NCI-H1048 (cell line): ENCODE measurements at places on chromosomes 11 and 22.
A peak's percentile ranks its signal among the peaks of the same experiment; 100 is the strongest.

DNA sequence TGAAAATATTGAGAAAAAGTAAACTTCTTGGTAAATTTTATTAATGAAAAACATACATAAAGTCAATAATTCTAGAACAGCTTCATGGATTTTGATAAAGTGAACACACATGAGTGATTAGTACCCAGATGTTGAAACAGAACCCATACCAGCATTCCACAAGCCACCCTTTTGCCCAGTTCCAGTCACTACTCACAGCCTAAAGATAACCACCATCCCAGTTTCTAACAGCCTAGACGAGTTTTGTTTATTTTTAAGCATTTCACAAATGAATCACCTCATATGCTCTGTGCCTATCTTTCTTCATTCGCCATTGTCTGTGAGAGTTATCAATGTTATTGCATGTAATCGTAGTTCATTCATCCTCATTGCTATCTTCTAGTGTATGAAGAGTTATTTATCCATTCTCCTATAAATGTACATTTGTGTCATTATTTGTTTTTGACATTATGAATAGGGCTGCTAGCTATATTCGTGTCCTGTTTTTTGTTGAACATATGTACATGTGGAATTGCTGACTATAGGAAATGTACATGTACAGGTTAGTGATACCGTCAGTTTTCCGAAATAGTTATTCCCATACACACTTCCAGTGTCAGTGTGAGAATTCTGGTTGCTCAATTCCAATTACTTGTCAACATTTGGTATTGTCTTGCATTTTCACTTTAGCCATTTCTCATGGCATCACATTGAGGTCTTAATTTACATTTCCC, 44.5 kb upstream of the TEAD1 start:
- DNase-seq: no peak

- DNase-seq: no peak
Measured at GRCh38 chr11:1867381-1867780, 14.5 kb downstream of the LSP1 start.

- DNase-seq: no peak
Measured at GRCh38 chr11:98053851-98054250, 966.9 kb upstream of the CNTN5 start.

DNA sequence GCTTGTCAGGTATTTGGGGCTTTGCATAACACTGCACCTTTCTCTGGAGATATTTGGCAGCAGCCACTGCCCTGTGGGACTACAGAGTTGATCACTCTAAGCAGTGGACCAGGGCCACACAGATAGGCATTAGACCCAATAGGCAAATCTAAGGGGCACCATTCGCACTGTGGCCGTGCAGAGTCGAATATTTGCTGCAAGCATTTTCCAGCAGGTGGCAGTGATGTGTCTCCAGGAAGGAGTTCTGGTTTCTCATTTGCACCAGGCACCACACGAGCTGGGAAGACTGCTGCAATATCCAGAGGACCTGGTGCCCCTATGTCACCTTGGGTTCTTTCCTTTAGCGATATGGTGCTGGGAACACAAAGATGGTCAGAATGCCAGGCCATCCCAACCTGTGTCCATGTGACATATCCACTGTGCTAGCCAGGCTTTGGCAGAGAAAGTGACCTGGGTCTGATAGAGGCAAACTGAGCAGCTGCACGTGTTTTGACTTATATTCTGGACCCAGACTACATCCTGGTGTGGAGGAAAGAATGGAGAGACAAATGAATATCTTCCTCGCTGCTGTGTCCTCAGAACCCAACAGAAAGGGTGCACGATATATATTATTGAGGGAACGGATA, 318.7 kb downstream of the BUD13 start:
- DNase-seq: peak; percentile 12

GRCh38 chr22:46620588-46621242, 529 bp downstream of the GRAMD4 start:
- DNase-seq: no peak

- DNase-seq: peak; percentile 25
Measured at GRCh38 chr22:37802310-37803194, 5.2 kb upstream of the GCAT start.

DNA sequence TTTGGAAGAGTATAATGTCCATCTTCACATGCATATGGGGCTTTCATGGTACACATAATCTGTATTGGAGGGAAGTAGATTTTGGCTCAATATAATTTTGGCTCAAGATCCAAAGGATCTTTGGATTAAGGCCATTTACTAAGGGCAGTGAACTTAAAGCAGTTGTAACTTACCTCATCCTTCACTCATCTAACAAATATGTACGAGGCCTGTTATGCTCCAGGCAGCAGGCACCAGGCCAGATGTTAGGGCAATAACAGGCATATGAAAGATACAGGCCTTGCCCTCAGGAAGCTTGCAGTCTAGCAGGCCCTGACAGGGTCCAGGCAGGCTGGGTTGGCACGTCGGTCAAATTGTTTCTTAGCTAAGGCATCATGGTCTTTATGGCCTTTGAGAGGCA, 44.6 kb downstream of the LIF start:
- DNase-seq: no peak

DNA sequence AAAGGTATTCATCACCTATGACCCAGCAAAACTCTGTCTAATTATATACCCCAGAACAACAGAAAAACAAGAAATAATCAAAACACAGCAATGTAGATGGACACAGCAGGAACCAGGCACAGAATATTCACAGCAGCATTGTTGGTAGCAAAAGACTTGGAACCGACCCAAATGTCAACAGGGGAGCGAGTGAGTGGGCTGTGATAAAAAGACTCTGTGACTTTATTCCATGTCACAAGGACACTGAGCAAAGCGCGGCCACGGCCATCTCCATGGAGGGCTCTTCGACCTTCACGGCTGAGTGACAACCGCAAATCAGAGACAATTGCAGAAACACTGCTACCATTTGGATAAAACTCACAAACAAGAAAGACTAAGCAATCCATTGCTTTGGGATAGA, 1373.1 kb downstream of the TBC1D22A start:
- no peak for DNase-seq

GRCh38 chr11:16881074-16881709, 133.0 kb downstream of the PLEKHA7 start:
- DNase-seq: no peak

DNA sequence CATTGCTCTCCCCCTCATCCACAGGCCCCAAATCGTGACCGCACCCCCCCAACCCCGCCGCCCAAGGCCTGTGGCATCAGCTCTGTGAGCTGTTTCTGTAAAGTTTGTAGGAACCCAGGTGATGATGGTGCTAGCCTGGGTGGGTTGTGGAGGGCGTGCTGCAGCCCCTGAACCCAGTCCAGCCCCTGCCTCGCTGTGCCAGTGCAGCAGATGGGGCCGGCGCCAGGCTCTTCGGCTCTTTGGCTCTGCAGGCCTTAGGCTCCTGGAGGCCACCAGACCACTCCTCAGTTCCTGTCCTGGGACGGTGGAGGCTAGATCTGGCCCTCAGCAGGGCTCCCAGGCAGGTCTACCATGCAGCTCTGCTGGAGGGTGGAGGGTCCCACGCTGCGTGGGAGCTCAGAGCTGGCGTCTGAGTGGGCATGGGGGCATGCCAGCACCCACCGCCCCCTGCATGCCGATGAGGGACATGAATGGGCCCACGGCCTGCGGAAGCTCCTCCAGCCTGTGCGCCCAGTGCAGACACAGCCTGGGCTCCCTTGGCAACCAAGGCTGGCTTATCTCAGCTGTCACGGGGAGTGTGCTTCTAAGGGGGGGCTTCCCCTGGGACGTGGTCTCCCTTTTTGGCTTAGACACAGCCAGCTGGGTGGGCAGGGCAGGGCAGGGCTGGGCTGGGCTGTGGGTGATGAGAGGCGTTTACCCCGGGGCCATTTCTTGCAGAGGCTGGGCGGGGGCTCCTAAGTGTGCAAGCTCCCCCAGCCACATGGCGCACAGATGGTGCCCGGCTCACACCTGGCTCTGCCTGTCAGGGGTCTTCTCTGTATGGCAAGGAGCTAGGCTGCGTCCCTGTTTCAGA, 1187.6 kb downstream of the BRD1 start:
- DNase-seq: no peak

DNA sequence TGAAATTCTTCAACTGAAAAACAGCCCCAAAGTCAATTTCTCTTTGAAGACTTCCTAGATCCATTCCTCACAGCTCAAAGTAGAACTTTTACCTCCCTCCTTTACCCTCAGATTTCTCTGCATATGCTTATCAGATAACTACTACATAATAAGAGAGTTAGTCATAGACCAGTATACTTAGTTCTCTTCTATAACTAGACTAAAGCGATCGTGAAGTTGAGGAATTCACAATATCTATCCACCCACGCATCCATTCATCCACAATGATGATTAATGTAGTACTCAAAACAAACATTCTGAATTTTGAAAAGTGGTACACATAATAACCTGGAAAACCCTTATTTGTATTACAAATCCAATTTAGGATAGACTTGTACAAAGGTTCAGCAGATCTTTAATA, 800.9 kb upstream of the TENM4 start:
- no peak for DNase-seq

- DNase-seq: no peak
Measured at GRCh38 chr11:1879941-1880720, 11.6 kb downstream of the PRR33 start.

GRCh38 chr22:31882971-31883370, 61.4 kb upstream of the YWHAH start:
- no peak for DNase-seq

DNA sequence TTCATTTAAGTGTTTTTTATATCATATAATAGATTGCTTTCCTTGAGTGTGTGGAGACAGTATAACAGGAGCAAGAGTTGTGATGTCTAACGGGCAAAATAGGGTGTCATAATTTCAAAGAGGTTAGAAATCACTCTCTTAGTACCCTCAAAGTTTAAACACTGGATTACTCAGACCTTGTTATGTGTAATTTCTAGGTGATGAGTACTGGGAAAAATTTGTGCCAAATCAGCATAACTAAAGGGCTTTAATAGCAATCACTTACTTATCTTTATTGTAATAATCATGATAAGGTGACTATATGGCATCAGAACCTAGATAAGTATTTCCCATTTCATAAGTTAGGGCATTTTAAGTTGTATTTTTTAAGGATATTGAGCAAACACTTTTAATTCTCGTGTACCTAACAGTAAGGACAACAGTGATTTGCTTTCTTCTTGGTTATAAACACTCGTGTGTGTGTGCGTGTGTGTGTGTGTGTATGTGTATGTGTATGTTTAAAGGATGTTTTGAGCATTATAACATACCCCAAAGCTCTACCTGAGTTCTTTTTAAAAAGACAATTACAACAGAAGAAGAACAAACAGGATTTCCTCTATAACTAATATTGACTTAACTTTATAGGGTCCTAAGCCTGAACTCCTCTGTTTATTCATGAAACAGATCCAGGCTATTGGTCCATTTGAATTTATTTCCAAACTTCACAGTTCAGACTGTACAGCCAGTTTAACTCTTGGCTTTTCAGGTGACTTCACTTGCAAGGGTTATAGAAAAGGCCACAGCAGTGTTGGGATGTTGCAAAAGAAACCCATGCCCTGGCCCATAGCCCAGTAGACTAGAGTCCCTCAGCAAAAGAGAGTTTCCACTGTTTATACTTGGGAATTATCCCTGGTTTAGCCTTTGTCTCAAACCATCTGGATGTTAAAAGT, 23.7 kb upstream of the PDE3B start:
- no peak for DNase-seq

DNA sequence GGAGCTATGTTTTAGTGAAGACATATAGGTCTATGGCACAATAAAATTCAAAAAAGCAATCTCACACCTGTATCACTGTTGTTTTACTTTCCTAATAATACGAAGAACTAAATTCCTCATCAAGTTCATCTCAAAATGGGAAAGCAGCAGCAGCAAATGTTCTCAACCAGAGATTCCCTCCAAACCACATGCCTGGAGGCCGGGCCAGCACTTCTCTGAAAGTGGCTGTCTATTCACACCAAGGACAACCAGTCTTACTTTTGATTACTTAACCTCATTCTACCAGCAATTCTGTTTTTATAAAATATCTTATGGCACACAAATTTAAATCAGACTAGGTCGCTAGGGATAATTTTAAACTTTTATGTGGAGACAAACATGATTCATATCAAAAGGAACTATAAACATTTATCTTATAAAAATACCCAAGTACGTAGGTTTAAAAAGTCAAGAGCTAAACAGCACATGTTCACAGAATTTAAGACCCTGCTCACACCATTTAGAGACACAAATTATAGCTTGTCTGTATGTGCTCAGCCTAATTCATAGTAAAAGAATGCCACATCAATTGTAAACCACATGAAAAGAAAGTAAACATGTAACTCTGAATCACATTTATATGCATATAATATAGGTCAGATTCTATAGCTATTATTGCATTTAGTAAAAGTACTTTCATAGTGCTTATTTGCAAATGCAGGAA, 46.1 kb downstream of the RRAS2 start:
- DNase-seq: no peak

DNA sequence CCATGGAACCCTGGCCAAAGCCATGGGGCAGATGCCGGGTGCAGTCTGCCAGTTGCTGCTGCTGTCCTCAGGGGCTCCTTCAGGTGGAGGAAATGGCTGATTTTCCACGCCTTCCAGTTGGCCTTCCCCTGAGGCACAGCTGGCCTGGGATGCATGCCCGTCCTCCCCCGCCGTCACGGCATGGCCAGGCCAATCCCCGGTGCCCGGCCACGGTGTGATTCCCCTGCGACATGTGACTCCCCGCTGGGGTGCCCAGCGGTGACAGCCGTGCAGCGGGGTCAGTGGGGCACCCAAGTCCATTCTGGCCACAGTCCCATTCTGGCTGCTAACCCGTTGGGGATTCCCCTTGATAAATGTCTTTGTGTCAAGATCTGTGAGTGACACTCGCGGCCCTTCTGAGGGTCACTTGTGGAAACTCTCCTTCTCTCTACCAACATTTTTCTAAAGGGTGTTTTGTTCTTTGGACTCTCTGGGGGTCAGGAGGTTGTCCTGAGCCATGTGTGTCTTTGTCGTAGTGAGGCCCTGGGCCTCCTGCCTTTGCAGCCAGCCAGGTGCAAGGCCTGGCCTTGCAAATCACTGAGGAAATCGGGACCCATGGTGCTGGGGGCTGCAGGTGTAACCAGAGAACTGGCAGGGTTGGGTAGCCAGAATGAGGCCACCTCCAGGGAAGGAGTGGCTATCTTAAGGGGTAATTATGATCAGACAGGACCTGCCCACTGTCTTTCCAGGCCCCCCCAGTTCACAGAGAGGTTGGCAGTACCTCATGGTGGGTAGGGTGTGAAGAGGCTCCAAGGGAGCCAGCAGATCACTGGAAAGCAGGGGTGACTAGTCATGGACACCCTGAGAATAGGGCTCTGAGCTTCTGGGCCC, 37.1 kb downstream of the KCNQ1OT1 start:
- no peak for DNase-seq

DNA sequence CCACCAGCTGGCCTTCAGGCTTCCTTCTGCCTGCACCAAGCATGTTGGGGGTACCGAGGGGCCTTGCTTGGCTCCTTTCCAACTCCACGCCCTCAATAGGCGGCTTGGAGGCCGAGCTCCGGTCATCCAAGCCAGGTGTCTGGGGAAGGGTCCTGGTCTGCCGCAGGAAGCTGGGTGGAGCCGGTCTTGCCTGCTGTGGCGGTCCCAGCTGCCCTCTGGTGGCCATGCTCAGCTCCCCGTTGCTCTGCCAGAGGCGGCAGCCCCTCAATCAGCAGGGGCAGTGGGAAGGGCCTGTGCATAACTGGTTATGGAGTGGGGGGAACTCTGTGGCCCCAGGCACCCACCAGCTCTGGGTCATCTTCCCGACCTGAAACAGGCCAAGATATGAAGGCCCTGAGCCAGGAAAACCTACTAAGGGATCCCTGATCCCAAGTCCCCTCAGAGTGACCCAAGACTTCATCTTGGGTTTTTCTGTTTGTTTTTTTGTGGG, 3.2 kb downstream of the ARVCF start:
- no peak for DNase-seq
